ENCODE measurements at places on chromosomes 6 and 20. TPM values are rescaled to one million over a fixed set of nuclear protein-coding genes. Genes with fewer than 3 reads are reported as not detected.

- no peak for DNase-seq
These were observed 140.7 kb upstream of the STXBP5 start for GRCh38 chr6:147063469-147064031.

DNA sequence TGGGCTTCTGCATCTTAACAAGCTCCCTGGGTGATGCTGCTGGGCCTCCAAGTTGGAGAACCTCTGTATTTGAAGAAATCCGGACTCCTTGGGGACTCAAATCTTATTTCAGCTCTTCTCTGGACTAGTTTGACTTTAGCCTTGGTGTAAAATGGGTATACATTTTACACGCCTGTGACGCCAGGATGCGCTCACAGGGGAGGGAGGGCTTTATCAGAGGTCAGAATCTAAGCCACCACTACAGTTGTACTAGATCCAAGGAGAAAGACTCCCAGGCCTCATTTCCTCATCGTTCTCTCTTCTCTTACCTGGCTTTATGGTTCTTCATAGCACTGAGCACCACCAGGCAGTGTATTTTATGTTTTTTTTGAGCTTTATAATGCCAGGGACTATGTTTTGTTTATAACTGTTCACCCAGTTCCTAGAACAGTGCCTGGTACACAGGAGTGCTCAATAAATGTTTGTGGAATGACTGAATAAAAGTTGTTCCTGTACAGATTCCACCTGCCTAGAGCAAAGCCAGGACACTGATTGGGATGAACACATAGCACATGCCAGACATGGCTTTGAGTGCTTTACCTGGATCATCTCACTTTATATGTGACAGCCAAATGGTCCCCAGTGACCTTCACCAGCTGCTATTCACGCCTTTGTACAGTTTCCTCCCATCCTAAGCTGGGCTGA lies 5.1 kb upstream of the RBCK1 start:
- DNase-seq: no peak

DNA sequence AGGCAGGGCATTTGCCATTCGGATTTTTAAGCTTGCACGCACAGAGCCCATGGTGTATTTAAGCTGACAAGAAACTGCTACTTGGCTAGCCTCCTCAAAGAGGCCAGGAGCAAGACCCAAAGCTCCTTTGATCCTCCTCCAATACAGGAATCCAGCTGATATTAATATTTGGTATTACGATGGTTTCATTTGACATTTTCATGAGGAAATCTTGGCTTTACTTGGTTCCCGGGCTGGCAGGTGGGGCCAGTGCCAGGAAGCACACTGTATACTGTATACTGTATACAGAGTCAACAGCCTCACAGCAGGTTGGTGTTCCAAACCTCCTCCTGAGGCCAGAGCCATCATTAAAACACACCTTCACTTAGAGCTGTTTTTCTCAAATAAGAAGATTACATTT lies 138.2 kb upstream of the ARMC2 start:
- no peak for DNase-seq

DNA sequence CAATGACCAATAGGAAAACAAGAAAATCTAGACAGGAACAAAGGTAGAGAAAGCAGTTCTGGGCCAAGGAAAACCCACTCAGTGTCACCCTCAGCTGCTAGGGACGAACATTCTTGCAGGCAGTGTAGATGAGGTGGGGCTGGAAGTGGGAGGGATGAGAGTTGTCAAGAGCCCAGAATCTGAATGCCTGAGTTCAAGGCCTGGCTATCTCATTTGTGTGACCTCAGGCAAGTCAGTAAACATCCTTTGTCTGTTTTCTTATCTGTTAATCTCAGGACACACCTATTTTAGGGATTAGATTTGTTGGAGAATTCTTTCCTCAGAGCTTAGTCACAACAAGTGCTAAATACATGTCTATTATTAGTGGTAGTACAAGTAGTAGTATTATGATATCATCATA lies 50.9 kb upstream of the KIF16B start:
- DNase-seq: no peak

DNA sequence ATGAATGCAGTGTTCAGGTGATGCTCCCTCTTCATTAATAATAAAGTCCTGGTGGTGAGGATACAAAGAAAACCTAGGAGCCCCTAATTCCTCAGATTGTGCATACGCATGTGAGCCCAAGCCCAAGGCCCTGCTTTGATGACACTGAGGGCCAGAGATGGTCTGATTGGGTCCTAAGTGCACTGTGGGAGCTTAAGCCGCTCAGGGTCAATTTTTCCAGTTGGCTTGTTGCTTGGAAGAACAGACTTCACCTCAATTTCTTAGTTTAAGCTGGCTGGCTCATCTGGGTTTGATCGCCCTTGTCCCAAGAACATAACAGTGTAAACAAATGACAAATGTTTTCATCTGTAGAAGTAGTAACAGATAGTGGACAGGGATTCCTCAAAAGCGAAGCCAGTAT lies 41.4 kb downstream of the INSM1 start:
- DNase-seq: no peak

WFDC5 gene
- total RNA-seq: not detected

ZNF184 gene
- 12.4 TPM for total RNA-seq

ID4 gene
- not detected for total RNA-seq
